Anterior cingulate cortex (tissue), 58 donors: ENCODE measurements at places on chromosomes 7 and 10.

GRCh38 chr10:13184730-13185514 lies 23.6 kb downstream of the MCM10 start:
- no peak for DNase-seq

DNA sequence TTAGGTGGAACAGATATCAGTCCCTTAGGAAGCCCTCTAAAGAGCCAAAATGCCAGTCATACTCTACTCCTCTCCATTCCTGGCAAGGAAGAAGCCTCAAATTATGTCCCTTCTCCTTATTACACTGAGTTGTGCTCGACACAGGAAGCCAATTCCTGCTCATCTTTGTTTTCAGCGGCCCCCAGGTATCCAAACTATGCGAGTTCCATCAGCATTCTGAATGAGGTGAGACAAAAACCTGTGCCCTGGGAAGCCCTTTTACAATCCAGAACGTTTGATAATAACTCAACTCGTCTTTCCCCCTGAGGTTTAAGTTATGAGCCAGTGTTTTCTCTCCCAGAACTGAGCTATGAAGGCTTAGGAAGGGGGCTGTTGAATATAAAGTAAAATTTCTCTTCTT lies 580.5 kb downstream of the NXPH1 start:
- no peak for DNase-seq

DNA sequence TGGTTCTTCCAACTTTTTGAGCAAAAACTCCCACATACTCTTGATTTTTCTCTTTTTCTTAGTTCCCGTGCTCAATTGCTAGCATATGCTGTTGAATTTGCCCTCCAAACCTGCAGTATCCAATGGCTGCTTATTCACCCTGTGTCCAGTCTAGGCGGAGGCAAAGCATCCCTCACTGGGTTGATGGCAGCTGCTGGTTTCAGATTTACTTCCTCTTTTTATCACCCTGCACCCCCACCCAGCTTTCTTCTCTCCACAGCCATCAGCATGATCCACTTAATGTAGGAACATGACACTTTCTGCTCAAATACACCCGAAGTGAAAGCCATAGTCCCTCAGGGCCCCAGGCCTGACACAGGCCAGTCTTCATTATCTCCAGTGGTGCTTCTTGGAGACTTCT lies 87.6 kb upstream of the ADARB2 start:
- DNase-seq: no peak

DNA sequence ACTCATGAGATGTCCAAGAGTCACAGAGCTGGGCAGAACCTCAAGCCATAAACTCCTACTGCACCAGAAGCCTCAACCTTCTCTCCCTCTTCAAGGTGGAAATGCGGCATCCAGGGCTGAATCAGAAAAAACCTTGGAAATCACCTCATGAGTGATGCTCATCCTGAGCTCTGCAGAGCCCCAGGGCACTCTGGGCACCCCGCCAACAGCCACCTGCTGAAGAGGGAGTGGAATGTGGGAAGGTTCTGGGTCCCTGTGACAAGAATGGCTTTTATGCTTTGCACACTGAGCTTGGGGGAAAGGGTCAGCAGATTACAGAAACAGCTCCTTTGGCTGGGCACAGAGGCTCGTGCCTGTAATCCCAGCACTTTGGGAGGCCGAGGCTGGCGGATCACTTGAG lies 18.8 kb downstream of the NUDT1 start:
- DNase-seq: no peak

- DNase-seq: no peak
These were observed 194.9 kb downstream of the SKIDA1 start for GRCh38 chr10:21330628-21331020.

- no peak for DNase-seq
These were observed 93.8 kb downstream of the MARCHF5 start for GRCh38 chr10:92384741-92385140.
